Activated T-helper 1 cell treated with anti-CD3 and anti-CD28 coated beads, Interleukin-2, amount 50 U/mL, for 16 hours (primary cell): ENCODE measurements at places on chromosomes 12 and 14.

GRCh38 chr14:104443391-104444158, 136.0 kb upstream of the C14orf180 start:
- no peak for DNase-seq

- no peak for DNase-seq
Measured at GRCh38 chr12:19131025-19131444, 1.5 kb downstream of the PLEKHA5 start.

- DNase-seq: no peak
Measured at GRCh38 chr14:93705513-93706156, 82.7 kb downstream of the PRIMA1 start.

DNA sequence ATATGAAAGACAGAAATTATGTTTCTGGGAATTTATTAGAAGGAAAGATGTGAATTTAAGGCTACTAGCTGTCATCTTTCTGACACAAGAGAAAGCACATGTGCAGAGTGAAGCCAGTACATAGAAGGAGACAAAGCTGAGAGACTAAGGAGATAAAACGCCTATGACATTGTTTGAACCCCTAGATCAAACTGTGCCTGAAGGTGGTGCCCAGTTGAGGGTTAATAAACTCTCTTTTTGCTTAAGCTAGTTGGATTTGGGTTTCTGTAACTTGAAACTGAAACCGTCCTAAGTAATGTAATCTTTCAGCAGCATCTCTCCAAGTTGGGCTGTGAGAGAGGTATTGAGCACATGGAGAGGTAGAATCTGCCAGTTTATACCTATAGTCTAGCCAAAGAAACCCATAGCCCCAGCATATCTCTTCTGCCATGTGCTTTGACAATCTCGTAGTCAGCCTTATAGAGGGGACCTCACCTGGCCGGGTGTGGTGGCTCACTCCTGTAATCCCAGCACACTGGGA, 84.2 kb downstream of the LRRC74A start:
- no peak for DNase-seq

DNA sequence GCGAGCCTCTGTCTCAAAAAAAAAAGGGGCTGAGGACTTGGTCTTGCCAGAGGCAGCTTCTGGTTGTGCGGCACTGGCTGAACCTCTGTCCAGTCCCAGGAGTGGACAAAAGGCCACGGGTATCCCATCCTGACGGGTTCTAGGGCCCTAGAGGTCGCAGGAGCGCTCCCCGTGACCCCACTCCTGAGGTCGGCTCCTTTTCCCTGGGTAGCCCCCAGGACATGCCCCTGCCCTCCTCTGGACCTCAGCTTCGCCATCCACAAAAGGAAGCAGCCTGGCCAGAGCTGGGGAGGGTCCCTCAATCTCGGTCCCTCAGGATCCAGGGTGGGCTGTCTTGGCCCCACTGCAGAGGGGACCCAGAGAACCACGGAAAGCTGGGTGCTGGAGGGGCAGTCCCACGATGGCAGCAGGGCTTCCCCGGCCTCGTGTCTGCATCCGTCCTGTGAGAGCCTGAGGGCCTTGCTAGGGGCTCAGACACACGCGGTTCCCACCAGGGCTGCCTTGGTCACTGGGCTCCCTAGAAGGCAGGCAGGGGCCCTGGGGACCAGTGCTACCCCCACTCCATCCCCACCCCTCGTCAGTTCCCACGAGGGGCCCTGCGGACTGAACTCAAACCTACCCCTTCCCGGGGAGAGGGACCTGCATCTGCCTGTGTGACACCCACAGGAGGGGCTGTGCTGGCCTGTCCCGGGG, 31.1 kb downstream of the ASCL4 start:
- DNase-seq: no peak

DNA sequence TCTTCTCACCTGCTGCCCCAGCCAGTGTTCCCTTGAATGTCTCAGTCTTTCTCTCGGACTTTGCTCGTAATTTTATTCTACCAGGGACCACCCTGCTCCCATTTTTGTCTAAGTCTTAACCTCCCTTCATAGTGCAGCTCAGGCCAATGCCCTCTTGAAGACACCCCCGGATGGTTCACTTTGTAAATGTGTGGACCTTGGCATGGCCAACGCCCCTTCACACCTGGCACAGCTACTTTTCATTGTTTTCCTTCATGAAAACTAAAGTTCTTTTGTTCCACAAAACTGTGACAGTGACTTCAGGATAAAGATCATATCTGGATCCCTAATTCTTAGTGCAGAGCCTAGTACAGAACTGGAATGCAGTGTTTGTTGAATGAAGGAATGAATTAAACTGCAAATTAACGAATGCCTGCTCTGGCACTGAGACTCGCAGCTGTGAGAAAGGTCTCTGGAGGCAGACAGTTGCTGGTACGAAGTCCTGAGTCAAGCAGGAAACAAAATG, 3.5 kb upstream of the RNASE4 start:
- no peak for DNase-seq

- DNase-seq: no peak
Measured at GRCh38 chr12:132608231-132609171, 1.9 kb downstream of the LRCOL1 start.

DNA sequence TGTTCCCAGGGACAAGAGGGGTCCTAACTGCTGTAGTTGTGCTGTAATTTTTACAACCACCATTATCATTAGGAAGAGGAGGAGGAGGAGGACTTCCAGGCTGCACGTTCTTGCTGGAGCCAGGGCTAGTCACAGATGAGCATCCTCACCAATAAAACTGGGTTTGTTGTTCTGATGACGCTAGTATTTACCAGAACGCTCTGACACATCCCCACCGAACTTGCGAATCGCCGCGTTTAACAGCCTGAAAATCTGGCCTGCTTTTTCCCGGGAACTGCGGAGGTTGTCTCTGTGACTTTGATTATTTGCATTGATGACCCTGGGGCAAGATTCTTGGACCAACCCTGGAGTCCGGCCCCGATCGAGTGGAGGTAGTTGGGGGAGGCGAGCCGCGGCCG, 10.2 kb downstream of the TBX5 start:
- DNase-seq: no peak

DNA sequence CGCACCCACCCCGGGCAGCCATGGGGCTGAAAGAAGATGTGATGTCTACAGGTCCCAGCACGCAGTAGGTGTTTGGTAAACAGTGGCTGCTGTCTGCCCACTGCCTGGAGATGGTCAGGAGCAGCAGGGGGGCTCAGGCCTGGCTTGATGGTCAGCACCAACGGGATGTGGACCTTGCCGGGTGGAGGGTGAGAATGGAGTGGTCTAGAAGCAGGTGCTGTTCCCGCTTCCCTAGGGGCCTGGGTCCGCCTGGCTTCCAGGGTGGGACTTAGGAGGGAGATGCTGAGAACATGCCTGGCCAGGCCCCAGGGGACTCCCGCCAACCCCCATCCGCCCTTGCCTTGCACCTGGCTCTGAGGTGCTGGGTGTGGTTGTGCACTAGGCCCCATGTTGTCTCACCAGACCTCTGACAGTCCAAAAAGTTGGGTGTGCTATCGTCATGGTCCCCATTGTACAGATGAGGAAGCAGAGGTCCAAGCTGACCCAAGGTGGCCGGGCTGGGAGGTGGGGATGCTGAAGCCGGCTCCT, 12.9 kb downstream of the FAM222A start:
- no peak for DNase-seq

DNA sequence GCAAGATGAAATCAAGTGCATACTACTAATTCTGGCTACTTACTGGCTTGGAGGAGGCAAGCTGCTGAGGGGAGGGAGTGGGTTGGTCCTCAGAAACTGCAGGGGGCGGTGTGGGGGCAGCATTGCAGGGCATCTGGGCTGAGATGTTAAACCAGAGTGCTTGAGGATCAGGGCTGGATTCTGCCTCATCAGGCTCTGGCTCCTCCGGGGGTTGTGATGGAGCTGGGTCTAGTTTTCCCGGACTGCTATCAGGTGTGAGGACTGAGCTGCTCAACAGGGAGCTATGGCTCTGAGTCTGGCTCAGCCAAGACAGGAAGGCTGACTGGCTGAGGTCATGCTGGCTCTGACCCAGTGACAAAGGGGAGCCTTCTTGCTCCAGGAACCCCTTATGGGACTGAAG, 28.6 kb downstream of the BAZ2A start:
- no peak for DNase-seq

GRCh38 chr12:7015555-7016370, 2.5 kb downstream of the LPCAT3 start:
- DNase-seq: no peak

GRCh38 chr12:11727133-11727664, 77.7 kb downstream of the ETV6 start:
- peak; percentile 19 for DNase-seq

GRCh38 chr14:74841230-74842207, 34.4 kb downstream of the PROX2 start:
- no peak for DNase-seq

GRCh38 chr12:48777501-48778400, 11.1 kb downstream of the ADCY6 start:
- no peak for DNase-seq

DNA sequence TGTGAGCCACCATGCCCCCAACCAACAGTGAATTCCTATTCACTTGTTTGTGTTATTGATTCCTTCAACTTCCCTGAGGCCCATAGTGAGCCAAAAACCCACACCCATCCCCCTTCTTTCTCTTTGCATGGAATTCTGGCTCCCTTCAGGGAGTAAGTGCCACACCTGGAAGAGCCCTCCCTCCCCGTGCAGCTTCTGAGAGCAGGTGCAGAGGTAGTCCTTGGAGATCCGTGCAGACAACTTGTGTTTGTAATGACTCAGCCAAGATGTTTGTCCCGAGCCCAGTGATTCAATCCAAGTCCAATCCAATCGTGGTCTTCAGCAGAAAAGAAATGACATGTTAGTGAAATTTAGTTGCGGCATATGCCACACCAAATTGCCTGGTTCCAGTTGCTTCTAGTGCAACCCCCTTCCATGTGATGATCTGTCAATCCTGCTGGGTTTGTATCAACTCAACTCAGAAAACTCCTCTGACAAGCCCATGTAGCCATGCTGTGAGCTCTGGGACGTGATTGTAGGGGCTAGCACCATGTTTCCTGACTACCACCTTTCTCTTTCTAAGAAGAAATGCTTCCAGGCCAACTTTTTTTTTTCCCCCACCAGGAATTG, 27.5 kb downstream of the GPRC5A start:
- DNase-seq: no peak

GRCh38 chr12:123990511-123990910, 17.5 kb downstream of the ZNF664 start:
- DNase-seq: no peak

DNA sequence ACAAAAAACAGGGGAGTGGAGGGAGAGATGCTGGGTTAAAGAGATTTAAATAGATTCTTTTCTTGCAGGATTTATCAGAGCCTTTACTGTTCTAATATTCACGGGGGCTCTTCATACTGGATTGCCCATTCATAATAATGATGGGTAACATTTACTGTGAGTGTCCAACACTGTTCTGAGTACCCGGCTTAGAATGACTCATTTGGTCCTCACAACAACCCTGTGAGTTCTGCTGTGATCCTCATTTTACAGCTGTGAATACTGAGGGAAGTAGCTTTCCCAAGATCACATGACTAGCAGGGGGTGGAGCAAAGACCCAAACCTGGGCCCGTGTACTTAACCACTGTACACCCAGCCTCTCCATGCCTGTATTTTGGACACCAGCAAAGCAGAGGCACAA, 113.4 kb downstream of the NT5DC3 start:
- no peak for DNase-seq

DNA sequence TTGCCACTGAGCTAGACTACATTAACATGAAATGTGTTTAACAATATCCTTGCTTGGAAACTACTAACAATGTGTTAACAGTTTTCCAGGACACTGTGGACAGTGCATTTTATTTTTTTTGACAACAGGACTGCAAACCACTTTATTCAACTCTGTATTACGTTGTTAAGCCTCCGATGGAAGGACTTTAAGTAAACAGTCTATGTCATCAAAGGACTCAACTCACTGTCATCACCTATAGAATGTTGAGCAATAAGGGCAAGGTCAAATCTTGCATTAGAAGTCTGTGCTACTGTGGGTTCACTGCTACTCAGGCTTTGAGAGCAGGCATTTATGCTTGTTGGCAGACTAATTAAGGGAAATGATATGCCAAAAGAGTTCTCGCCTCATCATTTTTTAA, 483.7 kb downstream of the FLRT2 start:
- no peak for DNase-seq

GRCh38 chr14:66802962-66803361, 295.0 kb downstream of the GPHN start:
- DNase-seq: no peak

- no peak for DNase-seq
Measured at GRCh38 chr12:553216-554000, 93.7 kb downstream of the B4GALNT3 start.

DNA sequence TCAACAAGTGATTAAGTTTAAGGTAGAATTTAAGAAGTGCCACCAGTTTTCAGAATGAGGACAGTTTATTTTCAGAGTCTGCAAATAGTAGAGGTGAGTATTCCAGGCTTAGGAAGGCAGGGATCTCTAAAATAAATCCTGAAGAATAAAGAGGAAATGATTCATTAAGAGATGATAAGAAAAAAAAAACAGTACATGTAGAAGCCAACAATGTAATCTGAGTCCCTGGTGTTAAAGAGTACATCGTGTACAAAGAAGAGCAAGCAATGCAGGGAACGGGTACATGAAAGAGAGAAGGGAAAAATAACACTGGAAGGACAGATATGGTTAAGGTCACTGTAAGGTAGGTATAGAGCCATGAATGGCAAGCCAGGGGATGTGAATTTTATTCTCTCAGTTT, 95.2 kb upstream of the FOXG1 start:
- DNase-seq: no peak

GRCh38 chr14:49755378-49755777, 12.6 kb upstream of the KLHDC2 start:
- no peak for DNase-seq

GRCh38 chr12:43370263-43370662, 181.7 kb downstream of the ADAMTS20 start:
- no peak for DNase-seq

DNA sequence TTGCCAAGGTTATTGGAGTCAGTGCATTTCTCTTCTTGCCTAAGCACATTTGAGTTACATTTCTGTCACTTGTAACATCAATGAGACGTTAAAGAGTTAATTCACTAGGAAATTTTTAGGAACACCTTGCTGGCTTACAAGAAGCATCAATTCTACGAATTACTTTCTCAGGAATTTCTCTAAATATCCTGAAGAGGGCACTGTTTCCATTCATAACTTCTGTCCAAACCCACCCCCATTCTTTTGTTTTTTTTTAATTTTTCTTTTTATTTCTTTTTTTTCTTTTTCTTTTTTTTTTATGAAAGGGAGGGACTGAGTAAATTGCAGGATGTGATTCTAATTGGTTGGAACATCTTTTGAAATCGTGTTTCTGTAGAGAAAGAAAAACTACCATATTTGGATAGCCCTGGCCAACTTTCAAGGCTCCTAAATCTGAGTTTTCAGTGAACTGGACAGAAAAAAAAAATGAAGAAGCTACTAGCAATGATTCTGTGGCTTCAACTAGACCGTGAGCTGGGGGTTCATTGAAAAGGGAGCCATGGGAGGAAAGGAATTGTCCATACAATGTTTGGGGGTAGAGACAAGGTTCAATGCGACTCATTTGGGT, 285.3 kb downstream of the DAD1 start:
- DNase-seq: no peak
